ENCODE measurements at places on chromosomes 7 and 10.

DNA sequence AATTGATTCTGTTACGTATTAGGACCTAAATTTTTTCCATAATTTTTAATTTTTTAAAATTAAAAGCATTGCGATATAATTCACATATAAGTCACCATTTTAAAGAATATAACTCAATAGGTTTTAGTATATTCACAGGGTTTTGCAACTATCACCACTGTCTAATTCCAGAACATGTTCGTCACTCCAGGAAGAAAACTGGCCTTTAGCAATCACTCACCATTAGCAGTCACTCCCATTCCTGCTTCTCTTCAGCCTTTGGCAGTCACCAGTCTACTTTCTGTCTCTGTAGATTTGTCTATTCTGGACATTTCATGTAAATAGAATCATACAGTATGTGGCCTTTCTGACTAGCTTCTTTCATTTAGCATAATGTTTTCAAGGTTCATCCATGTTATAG is 176.5 kb downstream of the EXOC4 start:
- no peak for DNase-seq

- DNase-seq, result no peak
These were observed 32.5 kb downstream of the COL17A1 start for GRCh38 chr10:104053201-104053600.

- DNase-seq, result peak; percentile 53
These were observed 132.9 kb downstream of the OAT start for GRCh38 chr10:124285587-124286527.

DNA sequence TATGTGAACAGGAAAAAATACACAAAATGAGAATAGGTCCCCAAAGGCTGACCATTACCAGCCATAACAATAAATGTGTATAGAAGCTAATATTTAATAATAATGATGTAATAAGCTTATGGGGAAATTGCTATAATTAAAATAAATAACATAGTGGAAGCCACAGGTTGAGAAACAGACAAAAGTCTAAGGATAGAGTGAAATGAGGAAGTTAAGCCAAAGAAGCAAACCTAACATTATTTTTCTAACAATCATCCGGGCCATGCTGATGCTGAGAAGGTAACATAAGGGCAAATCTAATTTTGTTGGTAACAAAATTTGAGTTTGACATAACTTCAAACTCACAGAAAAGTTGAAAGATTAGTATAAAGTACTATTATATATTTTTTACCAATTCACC is 115.9 kb downstream of the MICU1 start:
- DNase-seq, result no peak

- peak; percentile 76 for DNase-seq
These were observed at the start of gene NRCAM for GRCh38 chr7:108455998-108456677. Gene NRCAM, minus strand, starts transcription at chr7:108456436. Its CDS starts 216,372 bp downstream, at chr7:108240064.

DNA sequence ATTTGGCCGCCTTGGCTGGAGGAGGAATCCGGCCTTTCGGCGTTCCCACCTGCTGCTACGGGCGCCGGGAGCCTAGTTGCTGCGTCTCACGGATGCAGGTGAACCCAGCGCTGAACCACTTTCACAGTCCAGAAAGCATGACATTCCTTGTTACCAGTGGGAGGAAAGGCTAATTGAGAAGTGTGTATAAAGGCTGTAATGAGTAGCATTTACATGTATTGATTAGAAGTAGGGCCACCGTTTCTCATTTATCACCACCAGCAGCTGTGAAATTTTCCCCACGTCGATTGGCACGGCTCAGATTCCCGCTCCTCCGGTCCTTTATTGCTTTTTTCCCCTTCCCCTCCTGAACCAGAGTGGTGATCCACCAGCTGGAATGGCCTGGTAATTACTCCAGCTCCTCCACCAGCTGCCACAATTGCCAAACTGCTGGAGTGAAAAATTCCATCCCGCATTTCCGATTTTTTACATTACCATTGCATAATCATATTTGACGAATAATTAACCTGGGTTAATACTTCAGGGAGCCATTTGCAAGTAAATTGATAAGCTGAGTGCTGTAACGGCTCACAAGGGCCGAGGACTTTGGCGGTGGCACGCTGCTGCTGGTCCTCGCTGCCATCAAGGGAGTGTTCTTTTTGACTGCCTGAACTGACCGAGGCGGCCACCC is 153.3 kb downstream of the POU6F2 start:
- DNase-seq, result no peak

DNA sequence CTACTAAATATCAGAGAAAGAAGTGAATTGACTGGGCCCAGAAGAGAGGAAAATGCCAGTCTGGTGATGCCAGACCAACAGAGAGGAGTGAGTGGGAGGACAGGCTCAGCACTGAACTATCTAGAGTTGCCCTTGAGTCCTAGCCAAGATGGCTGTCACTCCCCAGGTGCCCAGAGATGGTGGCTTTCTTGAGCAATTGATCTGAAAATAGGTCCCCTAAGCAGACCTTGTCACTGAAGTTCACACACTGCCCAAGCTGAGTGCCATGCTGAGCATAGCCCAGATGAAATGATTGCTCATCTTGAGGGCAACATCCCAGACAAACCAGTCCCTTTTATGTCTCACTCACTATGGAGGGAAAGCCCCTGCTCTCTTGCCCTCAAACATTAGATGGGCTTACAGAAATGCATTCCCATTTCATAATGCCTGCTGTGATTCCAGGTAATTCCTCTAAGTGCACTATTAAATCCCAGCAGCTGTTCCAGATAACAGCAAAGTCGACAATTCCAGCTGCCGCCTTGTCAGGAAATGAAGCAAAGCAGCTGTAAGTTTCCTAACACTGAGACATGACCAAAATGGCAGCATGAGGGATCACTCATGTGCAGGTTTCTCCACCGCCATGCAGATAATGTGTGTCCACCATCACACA is 329.4 kb downstream of the KCNMA1 start:
- DNase-seq, result no peak

- no peak for DNase-seq
These were observed 99.6 kb downstream of the PRPF18 start for GRCh38 chr10:13686331-13686752.

GRCh38 chr7:5667391-5667790 is 114.1 kb downstream of the RNF216 start:
- DNase-seq, result no peak

GRCh38 chr10:12703126-12703525 is 298.4 kb downstream of the CCDC3 start:
- no peak for DNase-seq

- no peak for DNase-seq
These were observed 414.7 kb downstream of the PLXNA4 start for GRCh38 chr7:132161533-132161915.

DNA sequence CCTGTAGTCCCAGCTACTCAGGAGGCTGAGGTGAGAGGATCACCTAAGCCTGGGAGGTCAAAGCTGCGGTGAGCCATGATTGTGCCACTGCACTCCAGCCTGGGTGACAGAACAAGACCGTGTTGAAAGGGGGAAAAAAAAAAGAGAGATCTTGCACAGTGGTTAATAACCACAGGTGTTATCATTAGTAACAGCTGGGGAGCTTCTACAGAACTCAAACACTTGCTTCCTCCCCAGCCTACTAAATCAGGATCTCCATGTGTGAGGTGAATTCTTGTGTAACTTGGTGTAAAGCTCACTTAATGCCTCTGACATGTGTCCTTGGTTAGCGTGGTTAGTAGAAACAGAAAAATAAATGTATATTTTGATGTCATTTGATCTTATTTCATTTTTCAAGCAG is 43.9 kb upstream of the BMS1 start:
- no peak for DNase-seq

GRCh38 chr10:17151716-17152115 is 22.1 kb upstream of the CUBN start:
- no peak for DNase-seq

DNA sequence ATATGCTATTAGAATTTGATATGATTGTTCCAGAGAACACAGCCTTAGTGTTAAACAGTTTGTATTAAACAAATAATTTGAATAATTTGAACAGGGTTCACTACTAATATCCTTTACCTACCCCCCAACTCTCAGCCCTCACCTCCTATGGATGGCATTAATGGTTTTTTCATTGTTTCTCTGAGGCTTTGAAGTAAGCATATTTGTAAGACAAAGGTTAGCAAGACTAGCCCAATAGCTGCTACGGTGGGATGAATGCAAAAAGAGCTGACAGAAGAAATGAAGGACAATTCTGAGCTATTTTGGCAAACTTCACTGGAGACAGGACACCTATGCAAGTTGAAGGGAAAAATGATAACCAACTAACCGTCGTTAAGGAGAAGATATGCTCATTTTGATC is 61.6 kb downstream of the ARL4A start:
- no peak for DNase-seq

- DNase-seq, result no peak
These were observed 213.4 kb downstream of the MAD1L1 start for GRCh38 chr7:2019461-2019710.

DNA sequence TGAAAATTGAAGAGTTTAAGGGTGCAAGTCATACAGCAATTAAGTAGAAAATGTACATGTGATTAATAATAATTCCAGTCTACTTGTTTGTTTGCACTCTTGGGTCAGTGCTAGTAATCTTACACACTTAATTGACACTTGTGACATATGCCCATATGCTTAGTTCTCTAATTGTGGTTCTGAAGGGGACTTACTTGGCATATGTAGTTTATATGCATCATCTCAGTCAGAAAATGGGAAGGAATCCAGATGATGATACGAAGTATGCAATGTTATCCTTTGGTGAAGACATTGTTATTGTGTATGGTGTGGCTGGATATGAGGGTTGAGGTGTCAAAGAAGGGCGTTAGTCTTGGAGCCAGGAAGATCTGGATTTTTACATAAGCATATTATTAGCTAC is 193.5 kb upstream of the HDAC9 start:
- DNase-seq, result no peak

DNA sequence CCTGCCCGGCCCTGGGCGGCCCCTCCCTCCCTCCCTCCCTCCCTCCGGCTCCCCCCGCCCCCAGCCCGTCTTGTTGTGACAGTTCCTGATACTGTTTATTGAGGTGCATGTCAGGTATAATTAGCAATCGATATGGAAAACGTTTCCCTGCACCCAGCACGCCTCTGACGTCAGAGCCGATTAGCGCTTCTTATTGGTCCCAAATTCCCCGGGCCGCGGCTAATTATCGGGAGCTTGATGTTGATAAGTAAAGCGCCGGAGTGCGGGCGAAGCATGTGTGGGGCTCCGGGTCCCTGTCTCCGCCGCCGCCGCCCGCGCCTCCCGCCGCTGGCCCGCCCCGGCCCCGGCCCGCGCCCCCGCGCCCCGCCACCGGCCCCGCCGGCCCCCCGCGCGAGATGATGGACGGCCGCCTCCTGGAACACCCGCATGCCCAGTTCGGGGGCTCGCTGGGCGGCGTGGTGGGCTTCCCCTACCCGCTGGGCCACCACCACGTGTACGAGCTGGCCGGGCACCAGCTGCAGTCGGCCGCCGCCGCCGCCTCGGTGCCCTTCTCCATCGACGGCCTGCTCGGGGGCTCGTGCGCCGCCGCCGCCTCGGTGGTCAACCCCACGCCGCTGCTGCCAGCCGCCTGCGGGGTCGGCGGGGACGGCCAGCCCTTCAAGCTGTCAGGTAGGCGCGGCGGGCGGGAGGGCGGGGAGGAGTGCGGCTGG is at the start of gene UNCX:
Gene UNCX, plus strand, starts transcription at position 250 of the 710 bp plus-strand sequence. Its CDS starts 146 bp downstream, at position 396.
- DNase-seq, result no peak

- no peak for DNase-seq
These were observed 14.6 kb downstream of the FAM131B start for GRCh38 chr7:143347950-143348349.

- no peak for DNase-seq
These were observed 130.0 kb upstream of the BTBD16 start for GRCh38 chr10:122140941-122141623.

GRCh38 chr10:98388101-98388655 is 26.8 kb downstream of the PYROXD2 start:
- DNase-seq, result no peak

DNA sequence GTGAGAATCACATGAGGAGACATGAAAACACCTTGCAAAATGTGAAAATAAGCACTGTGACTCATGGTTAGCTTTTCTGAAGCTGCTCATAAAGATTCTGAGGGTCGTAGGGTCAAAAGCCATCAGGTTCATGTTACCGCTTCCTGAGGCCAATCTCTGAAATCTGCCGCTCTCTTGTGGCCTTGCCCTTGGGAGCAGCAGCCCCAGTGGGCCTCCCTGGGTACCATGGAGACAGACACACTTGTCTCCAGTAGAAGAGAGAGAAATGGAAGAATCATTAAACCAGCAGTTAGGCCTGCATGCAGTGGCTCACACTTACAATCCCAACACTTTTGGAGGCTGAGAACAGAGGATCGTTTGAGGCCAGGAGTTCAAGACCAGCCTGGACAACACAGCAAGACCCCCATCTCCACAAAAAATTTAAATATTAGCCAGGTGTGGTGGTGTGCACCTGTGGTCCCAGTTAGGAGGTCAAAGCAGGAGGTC is 42.8 kb downstream of the NIPSNAP2 start:
- no peak for DNase-seq

DNA sequence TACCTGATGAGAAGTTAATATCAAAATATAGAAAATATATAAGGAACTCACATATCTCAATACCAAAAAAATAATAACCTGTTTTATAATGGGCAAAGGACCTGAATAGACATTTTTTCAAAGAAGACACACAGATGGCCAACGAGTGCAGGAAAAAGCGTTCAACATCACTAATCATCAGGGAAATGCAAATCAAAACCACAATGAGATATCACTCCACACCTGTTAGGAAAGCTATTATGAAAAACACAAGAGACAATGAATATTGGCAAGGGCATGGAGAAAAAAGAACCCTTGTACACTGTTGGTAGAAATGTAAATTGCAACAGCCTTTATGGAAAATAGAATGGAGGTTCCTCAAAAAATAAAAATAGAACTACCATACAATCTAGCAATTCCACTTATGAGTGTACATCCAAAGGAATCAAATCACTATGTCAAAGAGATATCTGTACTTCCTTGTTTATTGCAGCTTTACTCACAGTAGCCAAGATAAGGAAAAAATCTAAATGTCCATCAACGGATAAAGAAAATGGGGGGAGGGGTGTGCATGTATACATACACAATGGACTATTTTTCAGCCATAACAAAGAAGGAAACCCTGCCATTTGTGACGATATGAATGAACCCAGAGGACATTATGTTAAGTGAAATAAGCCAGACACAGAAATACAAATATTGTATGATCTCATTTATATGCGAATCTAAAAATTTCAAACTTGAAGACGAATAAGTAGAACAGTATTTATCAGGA is 3.6 kb upstream of the ALOX5 start:
- DNase-seq, result no peak

GRCh38 chr7:18873734-18874336 is 243.6 kb downstream of the TWIST1 start:
- DNase-seq, result no peak

DNA sequence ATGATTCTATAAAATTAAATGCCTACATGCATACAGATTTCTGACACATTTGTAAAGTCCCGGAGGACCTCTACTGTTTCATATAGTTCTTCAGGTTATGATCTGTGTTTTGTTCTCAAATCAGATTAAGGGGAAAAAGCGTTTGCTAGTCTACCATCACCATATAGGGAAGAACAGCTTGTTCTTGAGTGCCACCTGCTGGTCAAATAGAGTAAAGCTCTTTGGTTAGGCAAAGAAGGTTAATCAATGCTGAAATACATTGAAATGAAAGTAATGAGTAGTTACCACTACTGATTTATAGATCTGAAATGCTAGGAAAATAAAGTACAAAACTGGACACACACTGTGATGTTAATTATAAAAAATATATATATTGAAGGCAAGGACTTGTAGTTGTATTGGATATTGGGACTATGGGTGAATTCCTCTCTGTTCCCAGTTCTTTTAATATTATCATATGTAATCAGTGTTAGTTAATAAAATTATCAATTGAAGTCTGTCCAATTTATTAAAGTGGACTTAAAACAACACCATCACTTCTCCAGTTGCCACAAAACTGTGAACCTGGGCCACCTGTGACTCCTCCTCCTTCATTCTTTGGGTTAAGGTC is 72.6 kb upstream of the PDLIM1 start:
- DNase-seq, result peak; percentile 73

Data from GM20000 (cell line).